Fibroblast of mammary gland (primary cell): ENCODE measurements at places on chromosomes 4 and X.

DNA sequence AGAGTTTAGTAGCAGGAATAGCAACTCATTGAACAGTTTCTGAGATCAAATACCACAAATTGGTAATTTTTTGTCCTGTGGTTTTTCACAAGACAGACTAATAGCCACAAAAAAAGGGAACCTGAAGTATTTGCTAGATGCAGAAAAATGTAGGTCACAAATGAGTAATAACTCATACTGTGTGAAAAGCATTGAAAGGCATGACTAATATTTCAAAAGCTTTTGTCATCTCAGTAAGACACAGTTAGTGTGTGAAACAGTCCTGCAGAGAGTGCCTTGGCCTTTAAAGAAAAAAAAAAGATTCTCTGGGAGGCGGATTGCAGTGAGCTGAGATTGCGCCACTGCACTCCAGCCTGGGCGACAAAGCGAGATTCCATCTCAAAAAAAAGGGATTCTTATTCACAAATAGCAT, 31.4 kb upstream of the SLC25A31 start:
- DNase-seq, result peak; percentile 76

- no peak for DNase-seq
Measured at GRCh38 chr4:127417885-127418535, 214.7 kb upstream of the INTU start.

- DNase-seq, result no peak
Measured at GRCh38 chr4:85556283-85556682, 81.3 kb downstream of the ARHGAP24 start.

DNA sequence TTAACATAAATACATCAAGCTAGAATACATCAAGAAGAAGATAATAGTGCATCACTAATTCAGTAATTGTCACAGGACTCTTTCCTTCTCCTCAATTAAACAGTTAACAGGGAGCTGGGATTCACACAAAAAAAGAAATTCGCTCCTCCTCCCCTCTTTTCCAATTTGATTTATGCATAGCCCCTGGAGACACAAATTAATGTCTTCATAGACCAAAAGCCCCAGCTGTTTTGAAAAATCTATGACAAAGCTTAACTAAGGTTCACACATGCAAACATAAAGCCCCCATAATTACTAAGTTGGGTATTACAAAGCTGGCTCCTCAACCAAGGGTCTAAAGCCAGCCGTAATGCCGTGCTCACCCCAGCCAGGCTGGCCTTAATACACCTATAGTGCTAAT, 61.2 kb downstream of the ENOX2 start:
- no peak for DNase-seq

DNA sequence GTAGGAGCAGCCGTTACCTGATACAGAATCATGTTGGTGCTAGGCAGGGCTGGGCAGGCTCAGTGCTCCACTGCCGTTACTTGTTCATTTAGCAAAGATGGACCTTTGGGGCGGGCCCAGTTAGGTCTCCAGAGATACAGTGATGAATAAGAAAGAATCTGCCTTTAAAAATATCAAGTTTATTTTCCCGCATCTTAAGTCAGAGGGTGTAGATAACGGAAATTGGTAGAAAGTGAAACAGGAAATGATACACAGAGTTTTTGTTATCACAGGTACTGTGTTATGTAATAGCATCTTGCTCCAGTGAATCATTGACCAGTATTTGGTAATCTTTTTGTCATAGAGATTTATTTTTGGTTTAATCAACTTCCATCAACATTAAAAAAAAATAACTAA, 5.5 kb downstream of the TMEM131L start:
- DNase-seq, result no peak

DNA sequence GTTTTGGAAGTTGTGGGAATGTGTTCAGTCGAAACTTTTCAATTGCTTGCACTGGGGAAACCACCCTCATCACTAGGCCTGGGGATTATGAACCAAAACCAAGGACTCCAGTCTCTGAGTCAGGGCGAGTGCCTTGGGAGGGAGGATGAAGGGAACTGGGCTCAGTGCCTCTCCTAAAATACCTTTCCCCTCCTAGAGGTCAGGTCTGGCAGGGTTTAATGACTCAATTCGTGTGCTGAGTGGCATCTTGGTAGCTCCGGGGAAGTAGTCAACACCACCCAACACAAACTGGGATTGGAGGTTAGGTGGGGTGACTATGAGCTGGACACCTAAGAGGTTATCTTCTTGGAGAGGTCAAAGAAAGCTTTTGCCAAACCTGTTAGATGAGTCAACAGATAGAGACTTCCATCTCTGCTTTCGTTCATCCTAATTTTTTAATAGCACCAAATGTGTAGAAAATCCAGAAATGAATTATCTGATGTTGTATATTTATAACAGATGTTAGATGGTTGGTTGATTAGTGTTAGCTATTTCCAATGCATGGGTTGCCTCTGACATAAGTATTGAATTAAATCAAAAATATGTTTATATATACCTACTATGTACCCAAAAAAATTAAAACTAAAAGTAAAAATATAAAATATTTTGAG, 202.8 kb downstream of the SHROOM3 start:
- peak; percentile 39 for DNase-seq

DNA sequence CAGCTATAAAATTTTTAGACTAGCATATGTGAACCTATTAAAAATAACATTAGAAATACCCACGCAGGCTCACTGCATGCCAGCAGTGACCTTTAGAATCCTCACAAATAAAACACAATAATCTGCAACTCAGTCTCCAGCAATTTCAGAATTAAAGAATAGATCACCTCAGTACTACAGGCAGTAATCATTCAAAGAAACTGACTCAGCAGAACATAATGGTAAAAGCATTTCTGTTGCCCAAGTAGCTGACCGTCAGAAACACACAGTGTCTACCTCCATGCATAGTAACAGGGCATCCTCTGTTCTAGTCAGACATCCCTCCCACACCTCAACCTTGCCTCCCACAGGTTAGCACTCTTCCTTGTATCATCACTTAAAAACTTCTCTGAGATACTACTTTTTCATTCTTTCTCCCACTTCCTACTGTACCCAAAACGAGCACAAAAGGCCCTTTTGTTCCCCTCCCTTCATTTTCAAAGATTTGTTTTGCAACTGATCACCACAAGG, 65.7 kb upstream of the BEND2 start:
- no peak for DNase-seq

DNA sequence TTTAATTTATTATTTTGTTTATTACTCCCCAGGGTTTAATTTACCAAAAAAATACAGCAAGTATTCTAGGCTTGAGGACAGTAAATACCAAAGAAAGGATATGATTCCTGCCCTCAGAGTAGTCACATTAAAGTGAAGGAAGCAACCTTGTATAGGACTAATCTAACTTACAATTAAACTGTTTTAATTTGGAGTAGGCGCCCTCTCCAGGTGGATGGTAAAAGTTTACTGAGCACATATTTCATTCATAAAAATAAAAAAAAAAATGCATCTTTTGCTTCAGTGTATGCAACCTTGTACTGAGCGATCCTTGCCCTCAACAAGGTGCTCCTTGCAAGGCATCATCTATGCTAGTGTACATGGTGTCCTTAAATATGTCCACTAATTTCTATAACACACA, 72.0 kb upstream of the MAGEB16 start:
- peak; percentile 18 for DNase-seq

DNA sequence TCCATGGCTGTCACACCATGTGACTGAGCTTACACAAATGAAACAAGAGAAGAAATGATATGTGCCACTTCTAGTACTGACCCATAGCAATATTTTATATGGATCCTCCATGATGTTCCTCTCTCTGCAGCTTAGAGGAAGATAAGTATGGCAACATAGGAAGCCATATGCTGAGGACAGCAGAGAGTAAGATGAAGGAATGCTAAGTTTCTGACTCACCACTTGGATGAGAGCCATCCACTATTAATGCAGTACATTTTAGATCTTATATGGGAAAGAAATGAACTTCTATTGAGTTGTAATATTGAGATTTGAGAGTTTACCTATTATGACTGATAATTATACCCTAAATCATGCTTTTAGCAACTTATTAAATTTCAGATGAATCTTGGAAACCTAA, 386.9 kb upstream of the MAOA start:
- DNase-seq, result peak; percentile 5

GRCh38 chrX:71214604-71215337, 8.3 kb upstream of the GJB1 start:
- DNase-seq, result no peak

- DNase-seq, result no peak
Measured at GRCh38 chrX:38326086-38326485, 1.2 kb downstream of the RPGR start.

DNA sequence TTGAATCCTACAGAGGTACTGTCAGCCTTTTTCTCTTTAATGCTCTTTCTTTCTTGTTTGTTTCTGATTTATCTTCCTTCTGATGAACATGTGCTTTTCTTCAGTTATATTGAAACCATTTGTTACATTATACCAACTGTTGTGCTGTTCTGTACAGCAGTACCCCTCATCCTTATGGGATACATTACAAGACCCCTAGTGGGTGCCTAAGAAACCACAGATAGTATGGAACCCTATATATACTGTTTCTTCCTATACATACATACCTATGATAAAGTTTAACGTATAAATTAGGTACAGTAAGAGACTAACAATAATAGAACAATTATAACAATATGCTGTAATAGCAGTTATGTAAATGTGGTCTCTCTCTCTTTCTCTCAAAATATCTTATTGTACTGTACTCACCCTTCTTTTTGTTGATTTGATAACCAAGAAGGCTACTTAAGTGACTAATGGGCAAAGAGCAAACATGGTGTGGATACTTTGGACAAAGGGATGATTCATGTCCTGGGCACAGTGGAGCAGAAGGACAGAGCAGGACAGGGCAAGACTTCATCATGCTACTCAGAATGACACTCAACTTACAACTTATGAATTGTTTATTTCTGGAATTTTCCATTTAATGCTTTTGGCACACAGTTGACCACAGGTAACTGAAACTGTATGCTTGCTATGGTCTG, 10.7 kb upstream of the YIPF7 start:
- peak; percentile 2 for DNase-seq

- peak; percentile 39 for DNase-seq
Measured at GRCh38 chr4:156756118-156756517, 215.5 kb downstream of the PDGFC start.
